ENCODE measurements at places on chromosomes 4 and X. TPM values are rescaled to one million over a fixed set of nuclear protein-coding genes. Genes with fewer than 3 reads are reported as not detected.

FUNDC2 gene
- 47.1 TPM for total RNA-seq

TMPRSS11E gene
- total RNA-seq, result 0.18 TPM

HS3ST1 gene
- 4.1 TPM for total RNA-seq

DIPK2B gene
- 13.4 TPM for total RNA-seq

SYNPO2 gene
- 29.0 TPM for total RNA-seq

FBXW7 gene
- total RNA-seq, result 49.9 TPM
